Muscle of leg (tissue), 16 donors: ENCODE measurements at places on chromosomes 12 and 14.

GRCh38 chr14:59377991-59378601, 87.1 kb downstream of the GPR135 start:
- peak; percentile 62 for DNase-seq

- DNase-seq: no peak
Measured at GRCh38 chr14:57227083-57227482, 41.6 kb downstream of the EXOC5 start.

DNA sequence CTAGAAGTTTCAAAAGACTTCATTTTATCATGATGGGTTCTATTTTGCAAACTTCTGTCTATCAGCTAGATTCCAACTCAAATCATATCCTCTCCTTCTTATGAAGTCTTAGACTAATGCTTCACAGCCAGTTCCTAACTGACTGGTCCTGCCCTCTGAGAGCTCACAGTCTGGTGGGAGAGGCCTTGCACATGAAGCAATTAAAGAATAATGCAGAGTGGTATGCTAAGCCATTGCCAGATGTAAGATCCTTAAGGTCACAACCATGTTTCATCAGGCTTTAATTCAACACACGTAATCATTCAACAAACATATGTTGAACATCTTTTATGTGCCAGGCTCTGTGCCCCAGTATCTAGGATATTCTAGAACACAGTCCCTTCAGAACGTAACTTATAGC, 125.8 kb upstream of the TMPO start:
- no peak for DNase-seq

- DNase-seq: no peak
Measured at GRCh38 chr14:86865934-86866333, 1127.0 kb downstream of the GALC start.

DNA sequence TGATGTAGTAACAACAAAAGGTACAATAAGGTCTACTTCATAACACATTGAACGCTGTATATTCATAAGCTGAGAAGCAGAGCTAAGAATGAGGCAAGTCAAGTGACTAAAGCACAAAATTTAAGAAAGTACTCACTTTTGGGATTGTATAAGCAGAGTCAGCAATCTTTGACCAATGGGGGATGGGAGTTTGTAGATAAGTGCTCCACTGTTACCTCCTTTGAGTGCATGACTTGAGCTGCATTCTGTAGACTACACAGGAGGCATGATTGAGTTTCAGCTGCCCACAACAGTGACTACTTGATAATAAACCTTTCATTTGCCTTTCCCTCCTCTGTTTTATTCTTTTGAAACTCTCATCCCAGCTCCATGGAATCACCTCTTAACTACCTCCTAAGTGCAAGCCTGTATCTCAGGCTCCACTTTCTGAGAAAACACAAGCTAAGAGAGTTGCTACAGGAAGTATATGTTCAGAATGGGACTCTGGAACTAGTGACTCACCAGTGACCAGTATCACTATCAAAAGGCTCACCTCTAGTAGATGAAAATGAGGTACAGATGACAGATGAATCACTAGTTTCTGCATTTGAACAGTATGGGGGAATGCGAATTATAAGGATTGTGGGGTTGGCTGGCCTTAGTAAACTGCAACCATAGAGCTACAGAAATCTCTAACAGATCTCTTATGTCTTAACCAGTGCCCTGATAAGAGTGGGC, 49.2 kb downstream of the SLC35F4 start:
- DNase-seq: no peak

DNA sequence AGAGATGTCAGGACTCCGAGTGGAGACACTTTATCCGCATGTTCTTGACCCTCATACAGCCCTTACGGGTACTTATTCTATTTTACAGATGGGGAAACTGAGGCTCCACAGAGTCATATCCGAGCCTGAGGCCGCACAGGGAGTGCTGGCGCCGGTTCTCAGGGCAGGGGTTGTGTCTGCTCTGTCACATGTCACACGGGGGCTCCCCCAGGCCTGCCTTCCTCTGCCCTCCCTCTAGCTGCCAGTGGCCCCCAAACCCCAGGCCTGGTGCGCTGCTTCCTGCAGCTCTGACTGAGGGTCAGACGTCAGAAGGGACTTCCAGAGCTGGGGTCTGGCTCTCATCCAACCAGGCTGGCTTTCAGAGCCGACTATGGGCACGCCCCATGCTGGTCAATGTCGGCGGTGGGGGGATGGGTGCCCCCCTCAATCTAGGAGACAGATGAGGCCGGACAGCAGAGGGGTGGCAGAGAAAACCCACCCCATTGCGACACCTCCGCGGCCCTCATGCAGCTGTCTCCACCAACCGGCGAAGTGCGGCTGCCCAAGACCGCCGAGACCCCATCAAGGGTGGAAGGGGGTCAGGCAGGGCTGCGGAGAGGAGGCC, 811 bp upstream of the INF2 start:
- DNase-seq: no peak
